Stimulated activated CD4-positive, alpha-beta T cell treated with anti-CD3 and anti-CD28 coated beads, TNF-alpha, amount 100 ng/mL, for 1 hour (primary cell): ENCODE measurements at places on chromosomes 7 and 10.

GRCh38 chr7:117283371-117283770 lies 39.5 kb downstream of the WNT2 start:
- DNase-seq: no peak

DNA sequence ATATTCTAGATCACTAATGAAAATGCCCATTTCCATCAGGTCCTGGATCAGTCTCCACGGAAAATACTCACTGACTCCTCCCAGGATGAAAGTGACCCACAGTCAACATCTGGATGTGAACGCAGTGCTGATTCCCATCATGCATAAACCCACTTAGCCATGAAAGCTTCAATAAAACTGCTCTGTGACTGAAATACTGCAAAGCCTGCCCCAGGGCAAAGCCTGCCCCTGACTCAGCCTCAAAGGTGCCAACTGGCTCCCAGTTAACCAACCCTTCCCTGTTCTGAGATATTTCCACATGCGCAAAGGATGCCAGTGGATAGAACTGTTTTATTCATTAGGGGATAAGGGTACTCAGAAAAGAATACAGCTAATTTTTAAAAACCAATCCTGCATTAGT lies 24.0 kb downstream of the OSBPL3 start:
- DNase-seq: no peak

DNA sequence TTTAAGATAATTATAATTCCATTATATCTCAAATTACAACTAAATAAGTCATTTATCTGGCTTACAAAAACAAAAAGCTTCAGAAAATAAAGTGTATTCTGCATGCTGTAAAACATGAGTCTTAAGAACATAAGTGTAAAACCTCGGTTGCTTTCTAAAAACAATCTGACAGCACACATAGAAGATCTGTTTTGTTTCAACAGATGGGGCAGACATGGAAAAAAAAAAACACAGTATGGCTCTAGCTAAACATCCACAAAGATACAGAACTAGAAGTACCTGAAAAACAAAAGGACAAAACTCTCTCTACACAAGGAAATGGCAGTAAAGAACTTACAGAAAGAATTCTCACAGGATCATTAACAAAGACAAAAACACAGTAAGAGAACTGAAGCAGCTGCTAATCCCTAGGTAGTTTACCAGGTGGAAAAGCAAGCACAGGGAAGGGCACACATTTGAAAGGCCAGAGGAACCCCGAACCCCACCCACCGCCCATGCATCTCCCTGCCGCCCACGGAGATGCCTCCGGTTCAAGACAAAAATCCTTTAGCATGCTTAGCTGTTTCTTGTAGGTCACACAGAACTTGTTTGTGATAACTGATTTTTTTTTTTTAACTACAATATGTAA lies 42.5 kb downstream of the DLD start:
- no peak for DNase-seq

- no peak for DNase-seq
These were observed 158.1 kb upstream of the PITRM1 start for GRCh38 chr10:3330663-3331062.

- DNase-seq: no peak
These were observed 73.5 kb upstream of the RSU1 start for GRCh38 chr10:16890691-16891090.

- DNase-seq: no peak
These were observed 72.6 kb downstream of the ST7 start for GRCh38 chr7:117025891-117026290.

- DNase-seq: no peak
These were observed 109.4 kb downstream of the SUGCT start for GRCh38 chr7:40244226-40244625.

DNA sequence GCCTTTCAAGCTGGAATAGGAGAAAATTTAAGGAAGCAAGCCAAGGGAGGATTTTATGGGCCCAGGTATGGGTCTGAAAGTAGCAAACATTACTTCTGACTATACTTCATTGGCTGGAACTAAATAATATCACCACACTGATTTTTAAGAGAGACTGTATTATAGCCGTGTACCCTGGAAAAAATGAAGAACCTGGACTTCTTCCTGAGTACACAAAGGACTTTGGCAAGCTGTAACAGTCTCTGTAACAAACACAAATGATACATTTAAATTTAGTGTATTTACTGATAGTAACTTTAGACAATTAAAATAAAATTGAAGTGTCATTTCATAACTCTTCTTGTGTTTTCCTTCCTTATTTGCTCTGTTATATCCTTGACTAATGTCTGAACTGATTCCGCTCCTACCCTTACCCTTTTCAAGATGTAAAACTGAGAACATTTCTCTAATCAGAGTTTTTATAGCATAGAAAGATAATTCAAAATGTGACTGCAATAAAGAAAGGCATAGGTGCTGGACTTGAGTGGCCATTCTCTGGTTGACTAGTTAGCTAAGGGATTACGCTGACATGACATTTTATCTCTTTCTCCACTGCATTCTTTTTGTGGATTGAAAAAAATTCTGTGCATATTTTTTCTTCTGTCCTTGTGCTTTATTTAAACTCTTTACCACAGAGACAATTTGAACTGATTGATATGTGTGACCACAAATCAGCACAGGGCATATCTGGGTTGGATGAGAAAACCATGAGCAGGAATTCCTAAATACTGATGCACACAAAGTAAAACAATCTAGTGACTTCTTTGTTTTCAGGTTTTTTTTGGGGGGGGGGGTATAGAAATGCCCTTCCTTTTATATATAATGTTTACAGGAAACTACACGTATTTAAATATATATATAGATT lies 349.7 kb downstream of the MDFIC start:
- no peak for DNase-seq

DNA sequence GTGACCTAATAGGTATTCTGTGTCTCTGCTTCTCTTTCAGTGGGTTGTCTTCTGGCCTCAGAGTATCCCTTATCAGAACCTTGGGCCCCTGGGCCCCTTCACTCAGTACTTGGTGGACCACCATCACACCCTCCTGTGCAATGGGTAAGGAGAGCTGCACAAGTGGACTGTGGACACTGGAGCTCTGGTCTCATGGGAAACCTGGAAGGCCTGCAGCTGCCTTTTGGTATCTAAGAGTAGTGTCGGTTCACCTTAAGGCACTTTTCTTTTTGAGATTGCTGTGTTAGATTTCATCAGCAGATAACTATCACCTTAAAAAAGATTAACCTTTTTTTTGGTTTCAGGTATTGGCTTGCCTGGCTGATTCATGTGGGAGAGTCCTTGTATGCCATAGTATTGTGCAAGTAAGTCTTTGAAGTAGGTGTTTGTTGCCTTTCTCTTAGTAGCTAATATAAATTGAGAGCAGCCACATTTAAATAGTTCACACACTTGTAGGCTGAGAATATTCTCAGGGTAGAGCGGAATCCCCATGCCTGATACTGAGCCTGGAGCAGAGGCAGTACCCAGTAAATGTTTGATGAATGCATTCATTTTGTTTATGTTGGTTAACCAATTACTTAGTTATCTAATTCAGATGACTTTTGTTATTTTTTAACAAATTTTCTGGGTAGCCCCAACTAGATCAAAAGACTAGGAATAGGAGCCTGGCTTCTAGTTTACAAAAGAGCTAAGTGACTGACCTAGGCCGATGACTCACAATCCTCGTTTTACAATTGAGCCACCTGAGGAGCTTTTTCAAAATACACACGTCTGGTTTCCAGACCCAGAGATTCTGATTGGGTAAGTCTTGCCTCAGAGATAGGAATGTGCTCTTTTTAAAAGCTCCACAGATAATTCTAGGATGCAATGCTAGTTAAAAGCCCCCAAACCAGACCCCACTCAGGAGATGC lies 3.6 kb downstream of the TMEM254 start:
- DNase-seq: no peak

DNA sequence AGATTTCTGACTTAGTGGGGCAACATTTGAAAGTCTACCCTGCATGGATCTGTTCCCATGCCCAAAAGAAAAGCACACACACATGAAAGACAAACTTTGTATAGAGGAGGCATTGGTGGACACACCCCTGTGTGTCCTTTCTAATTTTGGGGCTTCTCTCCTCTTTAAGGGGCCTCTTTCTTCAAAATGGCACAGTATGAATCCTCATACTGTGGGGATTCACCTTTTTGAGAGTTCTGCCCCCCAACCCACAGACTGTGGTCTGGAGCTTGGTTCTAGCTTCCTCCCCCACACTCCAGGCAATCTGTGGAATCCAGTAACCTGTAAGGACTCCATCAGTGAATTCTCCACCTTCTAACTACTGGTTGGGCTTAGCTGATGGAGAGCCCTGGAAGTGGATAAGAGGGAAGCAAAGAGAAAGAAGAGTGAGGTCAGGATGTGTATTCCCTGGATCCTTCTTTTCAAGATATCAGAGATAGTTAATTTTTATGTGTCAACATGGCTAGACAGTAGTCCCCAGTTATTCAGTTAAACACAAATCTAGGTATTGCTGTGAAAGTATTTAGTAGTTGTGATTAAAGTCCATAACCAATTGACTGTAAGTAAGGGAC lies 32.4 kb upstream of the CDK6 start:
- no peak for DNase-seq

DNA sequence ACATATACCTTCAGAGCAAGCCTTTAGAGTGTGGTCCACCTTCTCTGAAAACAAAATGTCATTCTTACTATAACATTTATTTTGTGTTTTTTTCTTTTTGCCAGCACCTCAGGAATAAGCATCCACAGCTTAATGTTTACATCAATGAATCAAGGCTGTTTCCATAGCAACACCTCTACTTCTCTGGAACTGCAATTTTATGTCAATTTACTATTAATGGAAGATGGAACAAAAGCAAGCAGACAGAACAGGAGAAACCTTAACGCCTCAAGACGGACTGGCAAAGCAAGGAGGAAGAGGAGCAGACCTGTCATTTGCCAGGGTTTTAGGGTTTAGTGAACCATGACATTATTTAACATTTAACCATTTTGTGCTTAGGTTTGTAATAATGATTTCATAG lies 63.1 kb downstream of the PRR15 start:
- DNase-seq: no peak

GRCh38 chr7:4319280-4319679 lies 362.8 kb upstream of the FOXK1 start:
- DNase-seq: no peak

DNA sequence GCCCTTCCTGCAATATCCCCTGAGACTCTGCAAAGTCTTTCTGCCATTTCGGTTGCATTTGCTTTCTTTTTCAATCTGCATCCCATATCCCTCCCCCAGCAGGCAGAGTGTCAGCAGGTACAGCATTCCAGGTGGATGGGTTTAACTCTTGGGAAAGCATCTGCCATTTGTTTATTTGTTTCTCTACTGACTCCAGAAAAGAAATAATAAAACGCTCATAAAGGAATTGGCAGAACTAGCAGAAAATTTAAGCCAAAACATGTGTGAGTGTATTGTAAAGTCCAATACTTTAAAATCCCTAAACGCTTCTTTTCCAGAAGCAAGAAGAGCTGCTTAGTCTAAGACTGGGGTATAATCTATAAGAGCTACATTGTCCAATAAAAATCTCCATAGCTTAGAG lies 393.8 kb downstream of the TNS3 start:
- no peak for DNase-seq

DNA sequence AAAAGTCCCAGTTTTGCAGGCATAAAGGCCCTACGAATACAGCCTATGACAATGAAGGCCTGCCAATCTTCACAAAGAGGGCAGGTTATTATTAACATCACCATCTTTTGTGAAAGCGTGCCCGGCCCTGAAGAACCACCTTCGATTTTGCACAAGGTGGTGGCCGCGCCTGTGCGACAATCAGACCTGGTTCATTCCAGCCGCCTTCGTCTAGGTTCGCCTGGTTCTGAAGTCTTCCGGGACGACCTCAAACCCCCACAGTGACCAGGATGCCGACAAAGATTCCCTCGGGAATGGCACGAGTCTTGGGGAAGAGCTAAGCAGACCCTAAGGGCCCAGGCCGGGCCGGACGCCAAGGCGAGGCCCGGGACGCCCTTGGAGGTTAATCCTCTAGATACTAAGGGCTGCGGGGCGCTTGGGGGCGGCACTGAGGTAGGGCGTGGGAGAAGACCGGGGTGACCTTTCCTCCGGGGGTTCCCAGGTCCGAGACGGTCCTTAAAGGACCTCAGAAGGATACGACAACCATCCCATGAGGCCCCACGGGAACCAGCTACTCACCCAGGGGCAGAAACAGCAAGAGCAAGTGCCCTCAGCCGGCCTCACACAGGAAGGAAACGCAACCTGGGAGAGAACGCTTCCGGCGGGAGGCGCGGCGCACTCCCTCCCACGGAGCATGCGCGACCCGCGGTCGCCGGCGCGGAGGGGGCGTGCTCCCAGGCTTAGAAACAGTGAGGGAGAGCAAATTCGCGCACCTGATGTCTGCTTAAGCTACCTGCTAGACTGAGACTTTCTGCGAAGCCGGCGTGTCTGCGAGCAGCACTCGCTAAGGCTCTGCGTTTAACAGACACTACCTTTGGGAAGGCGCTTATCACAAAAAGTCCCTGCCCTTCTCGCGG lies at the start of gene ATAD1:
TSS of gene ATAD1 (minus strand) at position 618 of the 896 bp plus-strand sequence. CDS start 3,627 bp downstream, outside the sequence.
- DNase-seq: peak; percentile 79

GRCh38 chr7:157517782-157518513 lies 181.1 kb downstream of the DNAJB6 start:
- DNase-seq: no peak

- DNase-seq: no peak
These were observed 4.4 kb downstream of the SCART1 start for GRCh38 chr10:133458021-133458709.

- no peak for DNase-seq
These were observed 1.0 kb upstream of the CRTAC1 start for GRCh38 chr10:98031440-98031839.
